ENCODE measurements at places on chromosomes 7 and 10.

GRCh38 chr10:49177391-49178355 lies 10.5 kb downstream of the TMEM273 start:
- no peak for DNase-seq

DNA sequence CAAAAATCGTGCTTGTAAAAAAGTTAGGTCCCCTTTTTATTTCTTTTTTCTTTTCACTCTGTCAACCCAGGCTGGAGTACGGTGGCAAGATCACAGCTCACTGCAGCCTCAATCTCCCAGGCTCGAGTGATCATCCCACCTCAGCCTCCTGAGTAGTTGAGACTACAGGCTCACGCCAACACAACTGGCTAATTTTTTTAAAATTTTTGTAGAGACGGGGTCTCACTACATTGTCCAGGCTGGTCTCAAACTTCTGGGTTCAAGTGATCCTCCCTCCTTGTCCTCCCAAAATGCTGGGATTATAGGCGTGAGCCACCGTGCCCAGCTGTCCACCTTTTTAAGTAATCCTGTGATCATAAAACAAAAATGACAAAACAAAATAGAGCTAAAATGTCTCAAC lies 19.4 kb upstream of the ARHGAP12 start:
- no peak for DNase-seq

DNA sequence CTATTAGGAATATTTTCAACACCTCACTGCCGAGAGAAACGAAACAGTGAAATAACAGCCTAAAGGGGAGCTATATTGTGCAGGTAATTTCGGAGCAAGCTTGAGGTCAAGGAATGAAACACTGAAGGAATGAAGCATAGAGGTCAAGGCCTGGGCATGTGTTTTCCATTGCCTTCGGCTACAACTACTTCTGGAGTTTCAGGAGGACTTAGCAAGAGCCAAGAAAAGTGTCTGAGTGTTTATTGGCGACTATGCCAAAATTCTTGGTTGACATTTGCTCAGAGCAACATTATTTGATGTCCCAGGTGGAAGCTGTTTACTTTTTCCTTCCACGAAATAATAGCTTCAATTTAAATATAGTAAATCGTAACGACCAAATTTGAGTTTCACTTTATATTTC lies 89.6 kb upstream of the IFRD1 start:
- no peak for DNase-seq

GRCh38 chr7:85130702-85131101 lies 56.2 kb downstream of the SEMA3D start:
- DNase-seq: no peak

- DNase-seq: peak; percentile 44
These were observed 150.1 kb upstream of the KLF6 start for GRCh38 chr10:3935141-3935540.

DNA sequence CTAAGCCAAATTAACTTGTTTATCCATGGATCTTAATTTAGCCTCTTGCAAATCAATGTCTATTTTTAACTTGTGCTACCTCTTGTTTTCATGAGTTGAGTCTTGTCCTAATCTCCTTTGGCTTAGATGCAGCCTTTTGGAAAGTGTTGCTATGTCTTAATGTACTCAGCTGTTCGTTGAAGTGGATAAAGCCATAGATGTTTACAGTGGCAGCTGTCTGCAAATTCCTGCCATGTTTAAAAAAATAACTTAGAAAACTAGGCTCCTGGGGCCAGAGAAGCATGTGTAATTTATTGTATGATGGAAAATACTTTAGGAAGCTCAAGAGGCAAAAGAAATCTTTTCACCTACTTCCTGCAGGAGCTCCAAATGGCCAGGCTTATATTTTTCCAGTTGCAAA lies 253.1 kb upstream of the RHOBTB1 start:
- DNase-seq: no peak

GRCh38 chr7:22569586-22570321 lies 69.8 kb upstream of the STEAP1B start:
- DNase-seq: no peak
